Aorta (tissue), 5 donors: ENCODE measurements at places on chromosomes 2 and 18. TPM values are rescaled to one million over a fixed set of nuclear protein-coding genes. Genes with fewer than 3 reads are reported as not detected.

DNA sequence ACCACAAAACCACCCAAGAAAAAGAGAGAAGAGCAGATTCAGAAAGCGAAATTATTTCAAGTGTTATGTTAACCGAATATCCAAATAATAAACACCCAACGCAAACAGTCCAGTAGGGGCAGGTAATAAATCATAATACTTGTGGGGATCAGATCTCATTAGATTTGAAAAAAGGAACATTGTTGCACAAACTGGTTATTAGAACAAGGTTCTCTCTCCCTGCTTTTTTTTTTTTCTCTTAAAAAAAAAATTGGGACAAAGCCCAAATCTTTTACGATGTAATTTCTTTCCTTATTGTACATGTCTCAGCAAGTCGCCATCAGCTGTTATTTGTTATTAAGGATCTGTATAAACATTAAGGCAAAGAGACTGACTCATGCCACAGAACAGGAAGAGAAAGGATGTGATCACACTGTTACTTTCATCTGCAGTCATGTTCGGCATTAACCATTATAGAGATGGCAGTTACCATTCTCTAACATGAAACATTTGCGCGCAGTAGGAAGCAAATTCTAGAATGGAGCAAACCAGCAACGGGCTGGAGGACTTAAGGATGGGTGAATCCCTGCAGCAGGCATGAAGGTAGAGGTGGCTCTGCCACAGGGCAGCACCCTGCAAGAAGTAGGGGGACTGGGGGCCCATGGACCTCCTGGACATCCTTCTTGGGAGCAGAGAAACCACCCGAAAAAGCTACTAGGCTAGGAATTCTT, 42.0 kb downstream of the EPHA4 start:
- no peak for DNase-seq

Gene VSNL1
- polyA plus RNA-seq: not detected

GRCh38 chr18:79471046-79471445, 75.3 kb downstream of the NFATC1 start:
- no peak for DNase-seq

GRCh38 chr2:60675301-60675700, 80.8 kb upstream of the PAPOLG start:
- DNase-seq: no peak

Gene KYNU
- polyA plus RNA-seq: 1.2 TPM

GRCh38 chr18:48545757-48546321, 7.0 kb downstream of the CTIF start:
- DNase-seq: peak; percentile 73

DNA sequence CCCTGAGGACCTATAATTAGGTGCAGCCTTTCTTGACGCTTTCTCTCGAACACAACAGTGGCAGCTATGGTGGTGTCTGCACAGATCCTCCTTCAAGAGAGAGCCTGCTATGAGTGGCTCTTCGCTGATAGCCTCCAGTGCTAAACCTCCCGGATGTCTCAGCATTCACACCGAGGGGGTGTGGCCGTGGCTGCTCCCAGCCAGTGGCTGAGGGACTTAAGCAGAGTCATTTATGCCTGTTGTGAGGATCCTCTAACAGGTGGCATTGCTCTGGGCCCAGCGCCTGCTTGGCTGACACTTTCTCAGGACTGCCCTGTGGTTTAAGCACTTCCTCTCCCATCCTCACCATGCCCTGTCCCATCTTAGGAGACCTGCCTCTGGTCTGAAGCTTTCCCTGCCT, 592.0 kb upstream of the LRRTM1 start:
- no peak for DNase-seq
